ENCODE measurements at places on chromosomes 1 and 21. TPM values are rescaled to one million over a fixed set of nuclear protein-coding genes. Genes with fewer than 3 reads are reported as not detected.
A peak's percentile ranks its signal among the peaks of the same experiment; 100 is the strongest.

DPH5 gene
- total RNA-seq = 17.2 TPM

HP1BP3 gene
- 252 TPM for total RNA-seq

KCNE2 gene
- not detected for total RNA-seq

G0S2 gene
- total RNA-seq = 13.3 TPM

HES3 gene
- not detected for total RNA-seq

REN gene
- not detected for total RNA-seq

S100A3 gene
- total RNA-seq = 0.46 TPM

GRCh38 chr1:113980110-113980509, 836 bp downstream of the OLFML3 start:
- H3K27me3 ChIP-seq = no peaks in the 10 kb centered on the region
- H3K4me3 ChIP-seq = peak overlapping the region; percentile 1
- H3K4me1 ChIP-seq = no peaks in the 10 kb centered on the region
- H3K27ac ChIP-seq = peak overlapping the region; percentile 25
- DNase-seq = no peak
- no peaks in the 10 kb centered on the region for H3K36me3 ChIP-seq

- no peak overlapping the region for H3K4me3 ChIP-seq
- H3K27me3 ChIP-seq = no peaks in the 10 kb centered on the region
- DNase-seq = no peak
- H3K4me1 ChIP-seq = no peaks in the 10 kb centered on the region
These were observed 279.6 kb downstream of the ASTN1 start for GRCh38 chr1:176884911-176885310.

DNA sequence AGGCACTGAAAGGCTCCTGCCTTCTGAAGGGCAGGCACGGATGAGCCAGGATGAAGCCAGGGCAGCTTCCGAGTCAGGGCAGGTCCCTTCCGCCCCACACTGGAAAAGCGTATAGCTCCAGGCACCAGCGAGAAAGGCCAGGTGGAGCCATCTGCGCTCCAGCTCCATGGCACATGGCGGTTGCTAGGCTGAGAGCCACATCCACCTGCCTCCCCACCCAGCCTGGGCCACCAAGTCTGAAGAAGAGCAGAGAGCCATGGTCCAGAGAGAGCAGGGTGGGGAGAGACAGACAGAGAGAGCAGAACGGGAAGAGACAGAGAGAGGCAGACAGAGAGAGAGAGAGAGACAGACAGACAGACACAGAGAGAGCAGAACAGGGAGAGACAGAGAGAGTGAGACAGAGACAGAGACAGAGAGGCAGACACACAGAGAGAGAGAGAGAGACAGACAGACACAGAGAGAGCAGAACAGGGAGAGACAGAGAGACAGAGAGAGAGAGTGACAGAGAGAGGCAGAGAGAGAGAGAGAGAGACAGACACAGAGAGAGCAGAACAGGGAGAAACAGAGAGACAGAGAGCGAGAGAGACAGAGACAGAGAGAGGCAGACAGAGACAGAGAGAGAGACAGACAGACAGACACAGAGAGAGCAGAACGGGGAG, 5.2 kb downstream of the FNDC10 start:
- no peak overlapping the region for H3K27ac ChIP-seq
- DNase-seq = no peak
- peaks cover 1% of the 10 kb centered on the region for H3K27me3 ChIP-seq
- no peaks in the 10 kb centered on the region for H3K36me3 ChIP-seq

GRCh38 chr1:111856411-111857185, 100.9 kb downstream of the DDX20 start:
- H3K4me3 ChIP-seq = no peak overlapping the region
- no peaks in the 10 kb centered on the region for H3K36me3 ChIP-seq
- peak; percentile 17 for DNase-seq
- H3K4me1 ChIP-seq = peaks cover 2% of the 10 kb centered on the region

DNA sequence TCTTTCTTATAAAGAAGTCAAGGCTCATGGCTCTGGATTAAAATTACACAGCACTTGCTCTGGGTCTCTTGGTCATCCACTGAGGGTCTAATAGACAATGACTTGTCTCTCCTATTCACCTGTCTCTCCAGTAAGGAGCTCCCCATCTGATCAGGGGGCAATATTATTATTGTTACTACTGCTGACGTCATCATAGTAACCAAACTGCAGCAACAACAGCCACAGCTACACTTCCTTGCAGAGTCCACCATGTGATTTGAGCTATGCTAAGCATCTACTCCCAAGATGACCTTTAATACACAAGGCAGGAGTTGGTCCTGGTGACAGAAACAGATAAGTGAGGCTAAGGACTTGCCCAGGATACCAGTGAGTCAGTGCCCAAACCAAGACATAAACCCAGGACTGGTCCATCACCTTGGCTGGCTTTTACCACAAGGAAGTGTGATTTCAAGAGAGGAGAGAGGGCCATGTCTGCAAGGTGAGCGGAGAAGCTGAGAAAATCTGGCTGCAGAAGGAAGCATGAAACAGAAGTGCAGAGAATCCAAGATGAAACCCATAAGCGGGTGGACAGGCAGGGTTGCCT, 602.5 kb downstream of the PTPRU start:
- no peaks in the 10 kb centered on the region for H3K4me1 ChIP-seq
- H3K27me3 ChIP-seq = no peaks in the 10 kb centered on the region
- H3K4me3 ChIP-seq = no peak overlapping the region
- no peaks in the 10 kb centered on the region for H3K36me3 ChIP-seq

DNA sequence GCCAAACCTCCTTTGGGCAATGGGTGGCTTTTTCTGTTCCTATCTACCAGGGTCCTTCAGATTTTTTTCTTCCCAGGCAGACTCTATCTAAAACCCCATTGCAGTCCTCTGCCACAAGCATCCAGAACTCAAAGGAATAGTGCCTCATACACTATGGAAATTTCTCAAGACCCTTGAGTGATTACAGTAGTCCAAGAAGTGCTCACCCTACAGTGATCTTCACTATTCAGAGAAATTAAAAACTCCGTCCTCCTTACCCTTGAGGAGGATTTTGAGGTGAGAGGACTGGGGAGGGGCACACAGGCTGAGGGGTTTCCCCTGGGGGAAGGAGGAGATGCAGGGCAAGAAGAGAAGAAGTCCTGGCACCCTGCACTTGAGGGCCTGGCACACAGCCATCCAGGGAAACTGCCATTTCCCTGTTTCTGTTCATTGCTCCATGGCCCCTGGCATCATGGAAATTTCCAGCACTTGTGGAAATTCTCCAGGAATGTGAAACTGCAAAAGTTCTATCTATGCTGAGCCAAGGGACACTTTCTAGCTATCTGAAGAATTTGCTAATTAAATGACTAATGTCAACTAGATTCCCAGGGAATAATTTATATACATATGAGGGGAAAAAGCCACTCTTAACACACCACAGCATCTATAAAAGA, 102.5 kb upstream of the ATP1B1 start:
- no peak for DNase-seq
- no peaks in the 10 kb centered on the region for H3K36me3 ChIP-seq
- no peaks in the 10 kb centered on the region for H3K27me3 ChIP-seq
- no peak overlapping the region for H3K27ac ChIP-seq
- H3K4me3 ChIP-seq = no peak overlapping the region
- no peaks in the 10 kb centered on the region for H3K4me1 ChIP-seq

DNA sequence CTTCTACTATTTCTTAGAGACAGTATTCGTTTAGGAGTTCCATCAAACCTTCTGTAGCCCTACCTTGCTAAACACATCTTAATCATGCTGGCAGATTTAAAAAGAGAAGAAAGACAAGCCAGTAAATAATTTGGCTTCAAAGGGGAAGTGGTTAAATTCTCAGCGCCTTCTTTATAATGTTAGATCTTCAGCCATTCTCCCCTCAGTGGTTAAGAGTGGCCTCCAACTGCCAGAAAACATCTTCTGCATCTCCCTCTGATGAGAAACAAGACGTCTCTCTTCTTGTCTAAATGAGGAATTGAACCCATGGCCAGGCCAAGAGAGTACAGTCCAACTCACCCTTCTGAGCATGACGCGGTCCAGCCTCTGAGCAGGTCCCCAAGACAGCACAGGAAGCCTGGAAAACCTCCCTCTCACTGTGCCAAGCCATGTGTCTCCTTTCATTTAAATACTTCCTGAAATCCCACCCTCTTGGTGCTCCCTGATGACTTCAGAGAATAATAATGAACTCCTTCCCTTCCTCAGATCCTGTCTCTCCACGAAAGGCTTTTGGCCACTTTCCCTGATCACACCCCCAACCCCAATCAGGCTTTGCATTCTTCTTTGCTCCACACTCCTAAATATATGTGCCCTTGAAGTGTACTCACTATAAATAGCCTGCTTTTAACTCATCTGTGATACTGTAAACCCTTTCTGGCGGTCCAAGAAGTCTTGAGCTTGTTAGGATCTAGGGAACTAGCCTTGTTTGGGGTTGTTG, 16.4 kb upstream of the LRRC52 start:
- no peaks in the 10 kb centered on the region for H3K36me3 ChIP-seq
- no peak overlapping the region for H3K4me3 ChIP-seq
- no peak overlapping the region for H3K27ac ChIP-seq
- DNase-seq = no peak

GRCh38 chr1:12615865-12616708, 1.9 kb downstream of the DHRS3 start:
- peak; percentile 58 for DNase-seq
- peak overlapping the region; percentile 98 for H3K27ac ChIP-seq
- peaks cover 6% of the 10 kb centered on the region for H3K4me1 ChIP-seq
- no peaks in the 10 kb centered on the region for H3K27me3 ChIP-seq
- H3K36me3 ChIP-seq = no peaks in the 10 kb centered on the region

- no peaks in the 10 kb centered on the region for H3K4me1 ChIP-seq
- no peak overlapping the region for H3K4me3 ChIP-seq
- no peak overlapping the region for H3K27ac ChIP-seq
- H3K27me3 ChIP-seq = no peaks in the 10 kb centered on the region
- H3K36me3 ChIP-seq = no peaks in the 10 kb centered on the region
These were observed 65.2 kb upstream of the RALGPS2 start for GRCh38 chr1:178659789-178660208.

DNA sequence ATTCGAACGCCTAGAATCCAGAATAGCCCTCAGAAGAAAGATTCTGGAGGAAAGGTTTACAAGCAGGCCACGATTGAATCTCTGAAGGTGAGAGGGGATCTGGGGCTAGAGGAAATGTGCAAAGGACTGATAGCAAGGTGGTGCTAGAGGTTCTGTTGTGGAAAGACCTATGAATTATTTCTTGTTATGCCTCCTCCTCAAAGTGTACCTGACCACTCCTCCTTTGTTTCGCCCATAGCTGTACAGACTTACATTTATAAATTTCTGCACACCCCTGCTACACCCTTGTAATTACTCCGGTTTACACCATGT, 986 bp downstream of the TCEANC2 start:
- H3K36me3 ChIP-seq = no peaks in the 10 kb centered on the region
- no peaks in the 10 kb centered on the region for H3K27me3 ChIP-seq
- no peaks in the 10 kb centered on the region for H3K4me1 ChIP-seq
- H3K4me3 ChIP-seq = no peak overlapping the region
- no peak for DNase-seq

GRCh38 chr1:226882631-226883409, 12.4 kb downstream of the PSEN2 start:
- peak overlapping the region; percentile 3 for H3K4me3 ChIP-seq
- peaks cover 20% of the 10 kb centered on the region for H3K4me1 ChIP-seq
- H3K27ac ChIP-seq = peak overlapping the region; percentile 68
- DNase-seq = no peak
- H3K27me3 ChIP-seq = no peaks in the 10 kb centered on the region

DNA sequence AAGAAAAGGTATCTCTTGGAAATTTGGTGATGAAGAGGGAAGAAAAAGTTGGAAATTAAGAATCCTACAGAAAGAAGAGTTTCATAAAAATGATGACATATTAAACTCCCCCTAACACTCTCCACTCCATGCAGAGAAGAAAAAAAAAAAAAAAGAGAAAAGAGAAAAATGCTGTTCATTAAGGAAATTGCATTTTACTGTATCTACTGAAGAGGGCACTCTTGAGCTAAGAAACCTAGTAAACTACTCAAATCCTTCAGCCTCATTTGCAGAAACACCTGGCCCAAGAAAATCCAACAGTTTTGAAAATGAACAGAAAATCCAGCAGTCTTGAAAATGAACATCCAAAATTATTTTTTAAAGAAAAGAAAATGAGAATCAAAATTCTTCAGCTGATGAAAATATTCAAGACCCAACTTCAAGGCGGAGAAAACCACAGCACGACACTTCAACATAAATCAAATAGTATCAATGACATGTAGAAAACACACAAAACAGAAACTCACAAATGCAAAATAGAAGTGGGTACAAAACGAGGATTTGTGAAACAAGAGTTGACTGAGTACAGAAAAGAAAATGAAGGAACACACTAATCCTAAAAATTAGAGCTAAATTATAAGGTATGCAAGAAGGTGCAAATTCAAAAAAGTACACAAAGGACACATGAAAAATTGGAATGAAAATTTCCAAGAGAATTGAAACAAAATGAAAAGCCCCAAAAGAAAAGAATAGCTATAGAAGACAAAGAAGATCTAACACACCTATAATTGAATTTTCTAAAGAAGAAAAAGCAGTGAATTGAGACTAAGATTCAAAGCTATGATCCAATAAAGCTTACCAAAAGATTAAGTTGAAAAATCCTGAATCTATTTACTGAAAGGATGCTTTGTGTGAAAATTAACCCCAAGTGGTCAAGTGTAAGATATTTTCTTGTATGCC, 73.2 kb upstream of the DNAJC6 start:
- H3K4me1 ChIP-seq = no peaks in the 10 kb centered on the region
- no peaks in the 10 kb centered on the region for H3K36me3 ChIP-seq
- no peak overlapping the region for H3K4me3 ChIP-seq
- H3K27ac ChIP-seq = no peak overlapping the region
- DNase-seq = no peak

- no peaks in the 10 kb centered on the region for H3K36me3 ChIP-seq
- H3K27ac ChIP-seq = no peak overlapping the region
- H3K27me3 ChIP-seq = no peaks in the 10 kb centered on the region
- peak; percentile 36 for DNase-seq
- no peaks in the 10 kb centered on the region for H3K4me1 ChIP-seq
- H3K4me3 ChIP-seq = no peak overlapping the region
These were observed 262.9 kb upstream of the PROX1 start for GRCh38 chr1:213724640-213725536.

- no peaks in the 10 kb centered on the region for H3K4me1 ChIP-seq
- H3K4me3 ChIP-seq = no peak overlapping the region
- no peaks in the 10 kb centered on the region for H3K36me3 ChIP-seq
These were observed 83.8 kb downstream of the NIBAN1 start for GRCh38 chr1:184890539-184890973.

GRCh38 chr1:64850846-64851245, 106.0 kb downstream of the RAVER2 start:
- no peak for DNase-seq
- no peaks in the 10 kb centered on the region for H3K36me3 ChIP-seq
- H3K4me1 ChIP-seq = no peaks in the 10 kb centered on the region
- H3K4me3 ChIP-seq = no peak overlapping the region

Measured in prostate gland (tissue), 2 donors.